Dorsolateral prefrontal cortex (tissue), 122 donors: ENCODE measurements at places on chromosomes 2 and 18. TPM values are rescaled to one million over a fixed set of nuclear protein-coding genes. Genes with fewer than 3 reads are reported as not detected.

- no peak for DNase-seq
These were observed 56.9 kb downstream of the DGKD start for GRCh38 chr2:233411162-233411561.

- no peak for DNase-seq
These were observed 194.7 kb upstream of the ERBB4 start for GRCh38 chr2:212733273-212733672.

- DNase-seq: no peak
These were observed 40.7 kb downstream of the POMC start for GRCh38 chr2:25127646-25128045.

- DNase-seq: no peak
These were observed 95.3 kb upstream of the B3GNT7 start for GRCh38 chr2:231300020-231300721.

DNA sequence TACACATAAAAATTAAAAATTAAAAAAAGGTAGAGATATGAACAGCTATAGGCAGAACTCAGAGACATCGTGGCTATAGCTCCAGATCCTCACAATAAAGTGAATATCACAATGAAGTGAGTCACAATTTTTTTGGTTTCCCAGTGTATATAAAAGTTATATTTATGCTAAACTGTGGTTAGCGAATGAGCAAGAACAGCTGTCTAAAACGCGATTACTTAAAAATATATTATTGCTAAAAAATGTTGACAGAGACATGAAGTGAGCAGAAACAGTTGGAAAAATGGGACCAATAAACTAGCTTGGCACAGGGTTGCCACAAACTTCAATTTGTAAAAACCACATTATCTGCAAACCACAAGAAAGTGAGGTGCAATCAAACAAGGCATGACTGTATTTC, 551.7 kb upstream of the NETO1 start:
- no peak for DNase-seq

GRCh38 chr2:64932371-64933216, 56.6 kb upstream of the SLC1A4 start:
- DNase-seq: no peak

GRCh38 chr2:142415461-142415860, 284.6 kb upstream of the LRP1B start:
- DNase-seq: no peak

DNA sequence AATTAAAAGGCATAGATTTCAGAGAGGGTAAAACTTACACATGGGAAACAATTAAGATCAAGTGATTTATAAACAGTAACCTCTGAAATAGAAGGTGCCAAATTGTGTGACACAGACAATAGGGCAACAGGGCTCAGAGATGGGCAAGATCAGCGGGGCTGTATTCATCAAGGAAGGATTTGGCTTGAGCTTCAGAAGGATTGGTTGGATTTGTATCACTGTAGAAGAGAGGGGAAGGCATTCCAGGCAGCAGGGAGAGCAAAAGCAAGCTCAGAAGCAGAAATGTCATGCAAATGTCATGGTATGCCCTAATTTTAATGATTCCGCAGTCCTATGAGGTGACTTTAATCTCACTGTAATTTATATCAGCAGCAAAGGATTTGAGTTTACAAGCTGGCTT, 415.0 kb upstream of the NRP2 start:
- no peak for DNase-seq

GRCh38 chr18:63378919-63379638, 12.1 kb upstream of the KDSR start:
- DNase-seq: no peak

- no peak for DNase-seq
These were observed 21.2 kb downstream of the TGFA start for GRCh38 chr2:70532244-70532935.

- no peak for DNase-seq
These were observed 2.4 kb downstream of the EN1 start for GRCh38 chr2:118845005-118845521.

- no peak for DNase-seq
These were observed 37.0 kb downstream of the MAL start for GRCh38 chr2:95062242-95063085.

DNA sequence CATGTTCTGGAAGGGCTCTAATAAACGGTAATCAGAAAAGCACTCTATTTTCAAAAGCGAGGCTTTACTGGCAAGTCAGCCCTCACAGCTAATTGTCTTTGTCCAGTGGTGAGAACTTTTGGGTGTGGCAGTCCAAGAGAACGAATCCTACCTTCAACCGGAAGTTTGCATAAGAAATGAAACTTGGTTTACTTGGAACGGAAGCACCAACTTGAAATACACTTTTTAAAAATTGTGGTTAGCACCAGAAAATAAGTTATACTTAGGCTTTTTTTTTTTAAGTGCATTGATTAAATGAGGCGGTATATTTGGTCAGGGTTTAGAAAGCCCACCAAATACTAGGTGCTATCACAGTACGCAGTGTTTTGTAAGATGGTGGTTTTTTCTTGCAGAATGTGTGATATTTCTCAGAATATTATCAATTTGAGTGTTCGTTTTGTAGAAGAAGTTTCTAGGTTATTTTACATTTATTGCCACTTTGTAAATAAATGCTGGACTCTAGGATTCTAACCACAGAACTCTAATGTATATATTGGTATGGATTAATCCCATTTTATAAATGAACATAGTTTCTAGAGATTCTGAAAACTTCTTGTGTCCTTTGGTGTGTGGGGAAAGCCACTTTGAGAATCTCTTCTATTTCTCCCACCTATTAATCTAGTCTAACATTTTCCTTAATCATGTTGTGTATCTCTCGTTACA, 1.2 kb downstream of the MYL12A start:
- DNase-seq: no peak

GRCh38 chr2:232886176-232886575, 16.1 kb downstream of the SNORC start:
- no peak for DNase-seq

- no peak for DNase-seq
These were observed 153.3 kb upstream of the KYNU start for GRCh38 chr2:142724186-142724585.

GRCh38 chr2:136482966-136483365, 282.4 kb upstream of the THSD7B start:
- DNase-seq: no peak

GRCh38 chr2:135985826-135986393, 484 bp upstream of the DARS1 start:
- no peak for DNase-seq

GRCh38 chr2:182618672-182619079, 97.4 kb upstream of the DNAJC10 start:
- no peak for DNase-seq

GRCh38 chr2:15116830-15117229, 444.3 kb downstream of the NBAS start:
- DNase-seq: no peak

GRCh38 chr2:36376319-36376765, 20.8 kb downstream of the CRIM1 start:
- DNase-seq: peak; percentile 58

- DNase-seq: no peak
These were observed 176.9 kb downstream of the UBE2E3 start for GRCh38 chr2:181157326-181157725.

GRCh38 chr2:7646661-7647060, 729.4 kb downstream of the RNF144A start:
- DNase-seq: peak; percentile 38

- no peak for DNase-seq
These were observed 199.6 kb downstream of the PRKCE start for GRCh38 chr2:45851111-45851510.

DNA sequence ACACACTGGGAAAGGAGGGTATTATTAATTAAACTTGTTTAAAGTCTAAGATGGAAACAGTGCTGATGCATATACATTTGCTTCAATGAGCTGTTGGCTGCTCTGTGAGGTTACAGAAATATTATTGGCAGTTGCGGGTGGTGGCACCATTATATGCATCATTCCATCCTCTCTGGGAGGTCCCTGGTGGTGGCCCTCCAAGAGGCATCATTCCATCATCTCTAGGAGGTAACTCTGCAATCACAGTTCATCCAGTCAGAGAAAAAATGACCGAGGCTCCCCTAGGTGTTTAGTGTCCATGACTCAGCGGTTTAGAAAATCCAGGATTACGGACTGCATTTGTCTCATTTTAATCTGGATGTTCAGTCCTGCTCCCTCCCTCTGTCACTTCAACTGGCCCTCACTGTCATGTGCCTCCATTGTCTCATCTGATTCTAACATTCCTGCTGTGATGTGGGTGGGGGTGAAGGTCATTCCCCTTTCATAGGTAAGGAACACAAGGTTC, 15.4 kb downstream of the AFF3 start:
- DNase-seq: no peak

DNA sequence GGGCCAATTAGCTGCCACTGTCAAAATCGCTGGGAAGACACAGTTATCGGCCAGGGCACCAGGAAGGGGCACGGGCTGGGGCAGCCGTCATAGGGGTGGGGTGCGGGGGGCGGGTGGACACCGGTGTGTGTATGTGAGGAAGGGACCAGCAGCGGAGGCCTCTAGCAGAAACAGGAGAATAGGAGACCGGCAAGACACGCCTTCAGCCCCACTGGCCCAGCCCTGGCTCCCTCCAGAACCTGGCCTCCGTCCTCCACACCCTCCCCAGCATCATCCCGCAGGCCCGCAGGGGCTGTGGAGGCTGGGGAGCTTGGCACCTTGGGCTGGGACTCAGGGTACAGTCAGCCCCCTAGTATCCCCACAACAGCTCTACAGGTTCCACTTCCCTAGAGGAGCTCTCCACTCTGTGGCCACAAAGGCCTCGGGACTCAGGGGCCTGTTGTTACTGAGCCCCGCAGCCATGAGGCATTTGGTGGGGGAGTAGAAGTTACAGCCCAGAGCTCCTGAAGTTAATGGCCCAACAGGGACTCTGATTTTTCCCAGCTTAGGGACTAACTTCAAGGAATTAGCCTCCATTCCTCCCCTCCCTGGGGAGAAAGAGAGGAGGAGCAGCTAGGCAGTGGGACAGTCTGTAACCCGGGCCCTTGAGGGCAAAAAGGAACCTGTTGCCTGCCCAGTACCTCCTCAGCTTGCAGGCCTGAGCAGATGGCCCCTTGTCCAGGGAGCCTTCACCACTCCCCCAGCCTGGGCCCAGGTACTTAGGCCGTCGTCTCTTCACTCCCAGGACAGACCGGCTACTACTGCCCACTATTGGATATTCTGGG, 19.9 kb downstream of the SH2D6 start:
- DNase-seq: no peak

Gene VWC2L
- 9.2 TPM for total RNA-seq

Gene GKN1
- not detected for total RNA-seq

Gene SERPINB10
- total RNA-seq: 0.26 TPM

Gene ADCYAP1
- total RNA-seq: 19.3 TPM

Gene GREB1
- 32.2 TPM for total RNA-seq

Gene MROH2A
- total RNA-seq: not detected

Gene MBD2
- 33.1 TPM for total RNA-seq

Gene LRRTM1
- total RNA-seq: 32.5 TPM

Gene MYO3B
- 0.49 TPM for total RNA-seq

Gene ATL2
- total RNA-seq: 72.8 TPM

Gene SERPINB12
- not detected for total RNA-seq
